H54 (cell line): ENCODE measurements at places on chromosomes 2 and 18.

- no peak for DNase-seq
These were observed 14.0 kb downstream of the ARMC9 start for GRCh38 chr2:231212329-231212845.

- no peak for DNase-seq
These were observed 577 bp downstream of the MOGAT1 start for GRCh38 chr2:222672068-222672401.

DNA sequence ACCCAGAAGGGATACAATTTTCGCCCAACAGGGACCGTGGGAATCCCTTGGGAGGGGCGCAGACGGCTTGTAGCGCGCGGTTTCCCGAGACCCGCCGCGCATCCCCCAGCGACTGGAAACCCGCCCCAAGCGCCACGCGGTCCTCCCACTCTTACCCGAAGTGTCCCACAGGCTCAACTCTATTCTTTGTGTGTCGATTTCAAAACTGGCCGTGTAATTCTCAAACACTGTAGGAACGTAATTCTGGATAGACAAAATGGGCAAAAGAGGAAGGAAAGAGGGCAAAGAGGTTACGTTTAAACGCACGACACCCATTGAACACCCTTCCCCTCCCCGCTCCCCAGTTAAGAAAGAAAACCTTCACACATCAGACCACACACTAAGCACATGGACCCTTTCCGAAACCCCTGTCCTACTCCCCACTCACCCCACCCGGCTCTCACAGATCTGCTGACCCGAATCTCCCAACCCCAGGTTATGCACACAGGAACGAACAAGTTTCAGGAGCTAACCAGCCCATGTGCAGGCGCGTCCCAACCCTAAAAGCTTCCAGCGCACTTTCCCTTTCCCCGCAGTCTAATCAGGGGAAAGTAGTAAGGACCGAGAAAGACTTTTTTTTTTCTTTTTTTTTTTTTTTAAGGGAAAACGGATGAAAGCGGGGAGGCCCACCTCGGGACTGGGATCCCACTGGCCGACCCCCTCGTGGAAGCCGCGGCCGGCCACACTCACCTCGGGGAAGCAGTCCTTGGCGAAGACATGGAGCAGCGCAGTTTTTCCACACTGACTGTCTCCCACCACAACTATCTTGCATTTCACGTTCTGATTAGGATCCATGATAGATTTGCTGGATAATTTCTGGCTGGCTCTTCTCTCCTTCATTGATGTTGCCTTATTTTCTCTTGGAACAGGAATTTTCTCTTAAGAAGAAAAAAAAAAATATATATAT, 655 bp downstream of the RND3 start:
- DNase-seq: no peak

GRCh38 chr2:20633001-20633400, 17.9 kb downstream of the HS1BP3 start:
- no peak for DNase-seq

- DNase-seq: no peak
These were observed 195.2 kb downstream of the FBXO15 start for GRCh38 chr18:73952296-73952946.

- DNase-seq: no peak
These were observed 319.0 kb upstream of the PKDCC start for GRCh38 chr2:41728788-41729338.

DNA sequence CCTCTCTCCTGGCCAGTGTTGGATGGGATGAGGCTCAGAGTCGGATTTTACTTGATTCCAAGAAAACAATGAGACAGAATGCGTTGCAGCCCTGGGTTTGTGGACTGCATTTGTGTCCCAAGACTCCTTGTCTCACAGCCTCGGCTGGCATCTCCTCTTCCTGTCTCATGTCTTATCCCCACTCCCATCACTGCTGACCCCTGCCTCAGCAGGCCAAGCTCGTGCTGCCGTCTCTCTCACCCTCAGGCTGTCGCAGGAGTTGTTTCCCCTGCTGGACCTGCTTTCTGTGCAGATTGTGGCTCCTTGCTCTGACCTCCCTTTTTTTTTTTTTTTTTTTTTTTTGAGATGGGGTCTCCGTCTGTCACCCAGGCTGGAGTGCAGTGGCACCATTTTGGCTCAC, 70.2 kb upstream of the RALBP1 start:
- no peak for DNase-seq

DNA sequence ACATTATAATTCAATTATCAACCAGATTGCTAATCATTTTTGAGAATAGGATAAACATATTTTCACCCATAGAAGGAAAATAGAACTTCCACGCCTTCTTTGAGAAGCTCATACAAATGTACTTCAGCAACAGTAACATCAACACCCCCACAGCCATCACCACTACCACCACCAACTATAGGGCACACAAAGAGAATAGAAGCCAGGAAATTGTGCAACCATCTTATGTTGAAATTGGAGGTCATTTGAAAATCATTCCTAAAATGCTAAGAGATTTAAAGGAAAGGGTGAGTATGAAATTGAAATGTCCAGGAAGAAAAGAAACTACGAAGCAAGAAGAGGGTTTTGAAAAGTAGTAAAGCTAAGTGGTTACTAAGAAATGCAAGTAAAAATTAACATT, 563.4 kb downstream of the ZNF804A start:
- no peak for DNase-seq

- DNase-seq: peak; percentile 67
These were observed 12.6 kb upstream of the KCMF1 start for GRCh38 chr2:84958135-84959059.

DNA sequence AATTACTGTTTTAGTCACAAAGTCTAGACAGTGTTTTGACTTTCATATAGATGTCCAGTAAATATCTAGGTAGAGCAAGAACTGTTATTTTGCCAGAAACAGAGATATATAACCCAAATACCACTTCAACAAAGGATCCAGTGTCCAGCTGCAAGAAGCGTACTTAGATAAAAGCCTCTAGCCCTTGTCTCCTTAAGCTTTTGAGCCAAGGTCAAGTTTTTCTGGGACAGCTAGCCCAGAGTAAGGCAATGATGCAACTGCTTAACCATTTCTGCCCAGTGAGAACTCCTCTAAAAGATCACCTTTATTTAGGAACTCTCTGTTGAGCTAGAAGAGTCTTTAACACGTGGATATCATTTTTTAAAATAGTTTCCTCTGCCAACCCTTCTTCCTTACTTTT, 1424.9 kb upstream of the NXPH2 start:
- DNase-seq: no peak

GRCh38 chr2:214876815-214877214, 67.3 kb upstream of the BARD1 start:
- DNase-seq: no peak

DNA sequence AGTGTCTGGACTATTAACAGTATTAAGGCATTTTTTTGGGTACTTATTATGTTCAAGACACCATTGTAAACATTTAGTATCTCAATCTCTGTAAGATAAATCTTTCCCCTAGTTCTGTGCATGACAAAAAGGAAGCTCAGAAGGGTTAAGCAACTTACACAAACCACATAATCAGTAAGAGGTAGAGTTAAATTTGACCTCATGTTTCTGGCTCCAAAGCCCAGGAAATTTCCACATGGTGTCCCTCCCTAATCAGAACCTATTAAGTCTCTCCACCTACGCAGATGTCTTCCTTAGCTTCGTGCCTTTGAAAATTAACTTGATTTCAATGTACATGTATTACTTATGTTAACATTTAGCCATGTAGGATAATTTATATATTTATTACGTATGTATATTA, 2.0 kb downstream of the MFSD6 start:
- no peak for DNase-seq

- DNase-seq: no peak
These were observed 59.6 kb upstream of the CHN1 start for GRCh38 chr2:175064797-175065196.

- DNase-seq: no peak
These were observed 176.1 kb upstream of the DLGAP1 start for GRCh38 chr18:4631239-4631638.

DNA sequence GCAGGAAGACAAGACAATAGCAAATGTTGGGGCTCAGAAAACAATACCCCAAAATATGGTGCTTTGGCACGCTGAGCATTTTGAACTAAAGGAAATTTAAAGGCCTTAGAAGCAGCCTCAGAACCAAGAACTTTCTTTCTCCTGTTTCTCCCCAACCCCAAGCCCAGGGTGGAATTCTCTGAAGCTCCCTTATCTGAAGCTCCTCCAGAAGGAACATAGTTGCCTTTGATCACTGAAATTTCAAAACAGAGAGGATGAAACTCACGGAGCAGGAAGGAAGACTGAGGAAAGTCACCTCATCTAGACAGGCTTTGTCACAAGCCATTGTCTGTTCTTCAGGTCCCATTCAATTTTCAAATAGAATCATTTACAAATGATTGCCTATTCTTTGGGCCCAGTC, 15.5 kb upstream of the BMPR2 start:
- DNase-seq: no peak

- peak; percentile 62 for DNase-seq
These were observed 15.4 kb upstream of the MLPH start for GRCh38 chr2:237471438-237472186.

GRCh38 chr2:169351725-169352124, 10.6 kb downstream of the LRP2 start:
- DNase-seq: no peak

DNA sequence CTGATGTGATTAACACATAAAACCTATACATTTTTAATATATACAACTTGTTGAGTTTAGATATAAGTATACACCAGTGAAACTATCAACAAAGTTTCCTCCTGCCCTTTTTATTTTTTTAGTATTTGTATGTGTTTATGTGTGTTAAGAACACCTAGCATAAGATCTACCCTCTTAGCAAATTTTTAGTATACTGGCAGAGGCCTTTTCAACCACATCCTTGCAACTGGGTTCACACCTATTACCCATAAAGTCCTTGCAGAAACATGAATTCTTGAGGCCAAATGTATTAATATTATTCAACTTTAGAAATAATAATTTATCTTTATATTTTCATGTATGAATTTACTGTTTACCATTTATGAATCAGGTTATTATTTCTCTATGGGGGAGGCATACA, 119.7 kb upstream of the CRIM1 start:
- DNase-seq: no peak

GRCh38 chr2:238505119-238505891, 78.6 kb downstream of the ASB1 start:
- DNase-seq: no peak

- no peak for DNase-seq
These were observed 940.3 kb upstream of the CRIM1 start for GRCh38 chr2:35415282-35415681.

GRCh38 chr18:57648414-57648813, 26.8 kb upstream of the NARS1 start:
- no peak for DNase-seq

- peak; percentile 27 for DNase-seq
These were observed 290.7 kb downstream of the CYP26B1 start for GRCh38 chr2:71856773-71857525.

DNA sequence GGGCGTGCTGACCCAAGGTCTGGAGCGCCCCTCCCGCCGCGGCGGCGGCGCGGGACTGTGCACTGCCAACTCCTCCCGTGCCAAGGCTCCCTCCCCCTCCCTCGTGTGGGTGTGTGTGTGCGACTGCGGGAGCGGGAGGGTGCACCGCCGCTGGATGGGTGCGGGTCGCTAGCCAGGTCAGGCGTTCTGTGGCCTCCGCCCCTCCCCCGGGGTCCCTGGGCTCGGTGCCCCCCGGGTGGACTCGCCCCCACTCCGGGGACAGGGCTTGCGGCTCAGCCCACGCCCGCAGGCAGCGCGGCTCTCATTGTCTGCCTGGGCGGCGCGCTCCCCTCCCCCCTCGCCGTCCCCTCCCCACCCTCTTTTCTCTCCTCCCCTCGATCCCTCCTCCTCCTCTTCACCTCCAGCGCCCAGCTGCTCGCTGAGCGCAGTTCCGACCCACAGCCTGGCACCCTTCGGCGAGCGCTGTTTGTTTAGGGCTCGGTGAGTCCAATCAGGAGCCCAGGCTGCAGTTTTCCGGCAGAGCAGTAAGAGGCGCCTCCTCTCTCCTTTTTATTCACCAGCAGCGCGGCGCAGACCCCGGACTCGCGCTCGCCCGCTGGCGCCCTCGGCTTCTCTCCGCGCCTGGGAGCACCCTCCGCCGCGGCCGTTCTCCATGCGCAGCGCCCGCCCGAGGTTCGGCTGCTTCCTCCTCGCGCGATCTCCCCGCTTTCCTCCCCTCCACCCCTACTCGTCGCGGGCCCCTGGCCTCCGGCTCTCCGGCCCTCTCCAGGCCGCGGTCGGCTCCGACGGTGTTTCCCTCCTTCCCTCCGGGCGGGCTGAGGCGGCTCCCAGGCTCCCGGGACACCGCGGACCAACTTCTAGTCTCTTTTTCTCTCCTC, at the start of gene GATA6:
Gene GATA6 (plus strand): TSS at position 579 of the 878 bp plus-strand sequence. CDS start 1,556 bp downstream, outside the sequence.
- peak; percentile 85 for DNase-seq

DNA sequence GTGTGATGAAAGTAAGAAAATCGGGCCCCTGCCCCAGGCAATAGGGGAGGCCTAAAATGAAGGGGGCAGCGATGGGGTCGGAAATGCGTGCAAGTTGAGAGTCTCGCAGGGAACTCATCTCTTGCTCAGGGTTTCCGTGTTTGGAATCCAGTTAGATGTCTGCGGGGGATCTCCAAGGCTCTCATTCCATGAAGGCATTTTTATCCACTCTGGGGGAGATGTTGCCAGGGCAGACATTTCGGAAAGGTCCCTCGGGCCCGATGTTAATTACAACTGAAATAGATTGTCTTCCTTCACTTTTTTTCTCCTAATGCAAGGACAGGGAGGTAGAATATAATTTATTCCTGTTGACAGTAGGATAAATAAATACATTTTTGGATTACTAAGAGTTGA, 12.8 kb upstream of the SKOR2 start:
- DNase-seq: no peak

GRCh38 chr2:105645031-105645937, 99.4 kb upstream of the NCK2 start:
- DNase-seq: no peak

- no peak for DNase-seq
These were observed 43.2 kb downstream of the CYB5A start for GRCh38 chr18:74248595-74248994.

DNA sequence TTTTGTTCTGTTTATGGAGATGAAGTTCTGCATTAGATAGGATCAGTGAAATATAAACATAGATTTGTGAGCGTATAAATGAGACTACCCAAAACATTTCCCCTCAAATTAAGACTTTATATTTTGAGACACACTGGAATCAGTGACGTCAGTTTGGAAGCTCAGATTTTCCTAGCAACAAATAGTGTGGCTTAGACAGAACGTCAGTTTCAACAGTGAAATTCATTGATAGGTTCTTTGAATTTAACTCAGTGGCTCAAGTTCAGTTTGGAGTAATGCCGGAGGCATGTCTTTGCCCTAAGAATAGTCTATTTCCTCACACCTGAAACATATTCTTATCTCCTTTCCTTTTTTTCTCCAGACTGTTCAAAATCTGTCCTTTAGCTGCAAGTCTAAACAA, 113.6 kb upstream of the ARHGAP15 start:
- no peak for DNase-seq

DNA sequence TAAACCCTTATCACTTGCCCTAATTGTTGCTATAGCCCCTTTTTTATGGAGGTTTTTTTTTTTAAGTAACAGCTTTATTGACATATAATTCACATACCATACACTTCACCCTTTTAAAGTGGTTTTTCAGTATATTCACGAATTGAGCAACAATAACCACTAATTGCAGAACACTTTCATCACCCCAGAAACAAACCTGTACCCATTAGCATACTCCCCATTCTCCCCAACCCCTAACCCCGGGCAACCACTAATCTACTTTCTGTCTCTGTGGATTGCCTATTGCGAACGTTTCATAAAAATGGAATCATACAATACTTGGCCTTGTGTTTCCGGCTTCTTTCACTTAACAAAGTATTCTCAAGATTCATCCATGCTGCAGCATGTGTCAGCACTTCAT, 213.6 kb downstream of the ATAD2B start:
- no peak for DNase-seq
